ENCODE measurements at places on chromosomes 1 and 21.

DNA sequence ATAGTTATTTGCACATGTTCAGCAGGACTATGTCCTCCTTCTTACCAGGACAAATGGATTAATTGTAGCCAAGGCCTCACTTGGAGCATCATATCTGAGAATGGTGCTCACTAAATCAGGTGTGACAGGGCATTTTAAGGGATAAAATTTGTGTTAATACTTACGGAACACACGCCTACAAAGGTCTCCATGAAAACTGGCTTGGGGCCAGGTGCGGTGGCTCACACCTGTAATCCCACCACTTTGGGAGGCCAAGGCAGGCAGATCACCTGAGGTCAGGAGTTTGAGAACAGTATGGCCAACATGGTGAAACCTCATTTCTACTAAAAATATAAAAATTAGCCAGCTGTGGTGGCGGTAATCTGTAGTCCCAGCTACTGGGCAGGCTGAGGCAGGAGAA lies 75.1 kb upstream of the CAPZB start:
- DNase-seq, result no peak

- DNase-seq, result no peak
These were observed 3.8 kb upstream of the SLAMF9 start for GRCh38 chr1:159957824-159958268.

- no peak for DNase-seq
These were observed 35.0 kb downstream of the GIPC2 start for GRCh38 chr1:78080767-78081166.

DNA sequence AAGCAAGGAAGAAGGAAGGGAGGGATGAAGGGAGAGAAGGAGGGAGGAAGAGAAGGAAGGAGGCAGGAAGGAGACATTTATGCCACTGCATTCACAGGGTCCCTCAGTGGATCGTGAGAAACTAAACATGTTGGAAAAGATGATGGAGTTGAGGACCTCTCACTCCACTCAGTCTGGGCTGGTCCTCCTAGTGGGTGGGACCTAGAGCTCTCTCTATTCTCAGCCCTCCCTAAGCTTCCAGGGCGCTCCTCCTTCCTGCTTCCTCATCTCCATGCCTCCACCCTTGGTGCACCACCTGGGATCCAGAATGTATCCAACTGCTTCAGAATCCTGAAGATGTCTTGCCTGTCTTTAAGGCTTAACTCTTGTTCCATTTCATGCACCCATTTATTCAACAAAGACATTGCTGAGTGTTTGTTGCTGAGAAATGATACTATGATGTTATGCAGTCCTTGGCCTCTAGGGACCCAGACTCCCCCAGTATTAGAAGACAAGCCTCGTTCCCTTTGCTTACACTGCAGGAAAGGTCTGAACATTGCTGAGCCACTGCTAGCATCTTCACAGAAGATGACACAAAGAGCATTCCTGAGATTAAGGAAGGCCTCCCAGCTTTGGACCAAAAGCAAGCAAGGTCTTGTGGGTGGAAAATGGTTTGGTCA lies 88.5 kb downstream of the BEND5 start:
- no peak for DNase-seq

GRCh38 chr1:162993846-162994245 lies 75.3 kb upstream of the RGS4 start:
- no peak for DNase-seq

GRCh38 chr1:23537296-23537973 lies 6.4 kb upstream of the E2F2 start:
- no peak for DNase-seq

DNA sequence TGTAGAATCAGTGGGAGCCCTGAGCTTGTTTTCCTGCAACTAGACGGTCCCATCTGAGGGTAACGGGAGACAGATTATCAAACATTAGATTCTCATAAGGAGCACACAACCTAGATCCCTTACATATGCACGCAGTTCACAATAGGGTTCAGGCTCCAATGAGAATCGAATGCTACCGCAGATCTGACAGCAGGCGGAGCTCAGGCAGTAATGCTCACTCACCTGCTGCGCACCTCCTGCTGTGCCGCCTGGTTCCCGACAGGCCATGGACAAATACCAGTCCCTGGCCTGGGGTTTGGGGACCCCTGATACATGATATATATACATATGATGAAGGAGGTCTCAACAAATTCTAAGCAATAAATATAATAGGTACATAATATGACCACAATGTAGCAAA lies 19.7 kb upstream of the SMIM12 start:
- no peak for DNase-seq

GRCh38 chr1:211334986-211335385 lies 8.4 kb downstream of the TRAF5 start:
- DNase-seq, result no peak

DNA sequence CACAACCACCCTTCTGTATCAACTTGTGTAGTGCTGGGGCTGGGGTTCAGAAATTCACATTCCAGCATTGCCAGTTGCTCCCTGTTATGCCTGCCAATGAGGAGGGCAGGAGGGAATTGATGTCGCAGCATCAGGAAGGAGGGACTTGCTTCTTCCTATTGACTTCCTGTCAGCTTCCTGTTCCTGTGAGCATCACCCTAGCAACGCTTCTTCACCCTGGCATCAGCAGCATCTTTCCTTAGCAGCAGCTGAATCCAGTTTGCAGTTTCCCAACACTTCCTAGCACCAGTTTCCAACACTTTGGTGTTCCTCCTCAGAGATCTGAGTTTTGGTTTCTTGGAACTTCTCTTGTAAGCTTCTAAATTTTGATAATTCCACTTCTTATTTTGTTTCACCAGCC lies 8.9 kb upstream of the TRIM62 start:
- DNase-seq, result no peak
